Esophagus squamous epithelium (tissue), 5 donors: ENCODE measurements at places on chromosomes 13 and 19.

DNA sequence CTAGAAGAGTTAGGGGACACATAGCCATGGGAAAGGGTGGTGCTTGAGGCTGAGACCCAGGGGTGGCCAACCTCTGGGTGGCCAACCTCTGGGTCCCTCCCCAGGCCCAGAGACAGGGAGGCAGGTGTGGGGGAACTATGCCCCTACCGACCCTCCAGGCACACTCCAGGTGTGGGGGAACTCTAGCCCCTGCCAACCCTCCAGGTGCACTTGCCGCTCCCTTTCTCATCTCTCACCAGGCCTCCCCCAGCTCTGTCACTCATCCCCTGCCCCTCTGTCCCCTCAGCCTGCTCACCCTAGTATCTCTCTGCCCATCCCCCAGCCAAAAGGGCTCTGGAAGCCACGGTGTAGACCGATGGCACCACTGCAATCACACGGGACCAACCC lies 10.6 kb upstream of the VSTM2B start:
- DNase-seq: no peak

DNA sequence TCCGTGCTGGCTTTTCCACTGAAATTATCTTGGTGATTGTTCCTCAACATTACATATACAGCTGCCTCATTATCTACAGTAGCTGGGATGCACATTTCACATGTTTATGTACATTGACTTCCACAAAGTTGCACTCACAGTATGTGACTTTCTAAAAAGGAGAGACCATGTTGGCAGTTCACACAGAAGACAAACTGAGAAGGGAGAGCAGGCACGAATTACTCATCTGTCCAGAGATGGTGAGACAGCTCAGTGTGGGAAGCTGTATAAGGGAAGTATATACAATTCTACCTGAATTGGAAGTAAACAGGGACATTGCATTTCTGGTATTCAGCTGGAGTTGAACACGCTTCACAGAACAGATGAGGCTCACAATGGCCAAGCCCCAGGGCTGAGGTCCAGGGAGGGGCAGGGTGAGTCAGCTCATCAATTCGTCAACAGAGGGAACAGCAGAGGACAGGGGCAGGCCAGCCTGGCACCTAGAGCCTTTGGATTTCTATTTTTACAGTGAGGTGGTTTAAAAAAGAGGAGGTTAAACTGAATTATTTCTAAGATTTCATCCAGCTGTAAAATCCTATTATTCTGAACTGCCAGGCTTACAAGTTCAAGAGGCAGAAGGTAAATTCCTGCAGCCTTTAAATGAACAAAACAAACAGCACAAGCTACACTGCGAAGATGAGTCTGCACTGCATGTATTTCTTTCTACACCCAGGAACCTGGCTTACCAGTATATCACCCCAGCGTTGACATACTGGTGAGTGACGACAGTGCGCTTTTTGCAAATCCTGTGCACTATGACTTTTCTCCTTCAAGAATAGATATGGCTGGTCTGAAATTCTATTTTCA lies 9.8 kb downstream of the PARP4 start:
- DNase-seq: no peak

DNA sequence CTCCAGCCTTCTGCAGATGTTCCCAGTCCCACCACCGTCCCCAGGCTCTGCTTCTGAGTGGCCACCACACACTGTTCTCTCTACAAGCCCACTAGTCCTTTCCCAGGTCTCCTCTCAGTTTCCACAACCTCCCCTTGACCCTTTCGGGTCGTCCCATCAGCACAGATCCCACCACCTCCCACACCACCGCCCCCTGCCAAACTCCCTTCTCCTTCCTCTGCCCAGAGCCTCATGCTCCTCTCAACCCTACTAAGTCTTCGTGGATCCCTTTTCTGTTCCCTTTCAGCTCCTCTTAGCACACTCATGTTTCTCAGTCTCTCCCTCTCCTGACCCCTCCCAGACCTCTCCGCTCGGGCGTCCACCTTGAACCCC lies 1.9 kb downstream of the NAPA start:
- DNase-seq: no peak

DNA sequence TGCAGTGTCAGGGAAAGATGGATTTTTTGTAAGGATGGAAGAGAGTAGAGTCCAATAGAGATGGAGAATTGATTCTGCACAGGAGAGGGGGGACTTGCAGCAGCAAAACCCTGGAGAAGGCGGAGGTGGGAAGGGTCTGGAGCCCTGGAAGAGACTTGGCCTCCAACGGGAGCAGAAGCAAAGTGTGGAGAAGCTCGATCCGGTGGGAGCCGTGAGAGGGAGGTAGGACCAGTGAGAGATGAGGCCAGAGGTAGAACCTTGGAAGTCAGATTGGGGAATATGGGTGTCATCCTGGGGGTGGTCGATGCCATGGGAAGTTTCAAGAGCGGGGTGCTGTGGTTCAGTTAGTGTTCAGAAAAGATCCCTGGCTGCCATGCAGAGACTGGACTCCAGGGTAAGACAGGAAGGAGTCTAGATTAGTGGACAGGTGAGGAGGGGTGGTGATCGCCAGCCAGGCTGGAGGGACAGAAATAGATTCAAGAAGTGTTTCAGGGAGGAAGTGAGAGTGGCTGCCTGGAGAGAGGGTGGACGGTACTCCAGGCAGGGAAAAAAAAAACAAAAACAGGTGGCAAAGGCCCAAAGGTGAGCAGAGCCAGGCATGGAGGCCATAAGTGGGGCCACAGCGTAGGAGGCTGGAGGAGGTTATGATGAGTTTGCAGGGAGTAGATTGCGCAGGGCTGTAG lies 2.6 kb downstream of the PPP5C start:
- no peak for DNase-seq

GRCh38 chr13:113904411-113904810 lies 40.5 kb upstream of the GAS6 start:
- DNase-seq: no peak

DNA sequence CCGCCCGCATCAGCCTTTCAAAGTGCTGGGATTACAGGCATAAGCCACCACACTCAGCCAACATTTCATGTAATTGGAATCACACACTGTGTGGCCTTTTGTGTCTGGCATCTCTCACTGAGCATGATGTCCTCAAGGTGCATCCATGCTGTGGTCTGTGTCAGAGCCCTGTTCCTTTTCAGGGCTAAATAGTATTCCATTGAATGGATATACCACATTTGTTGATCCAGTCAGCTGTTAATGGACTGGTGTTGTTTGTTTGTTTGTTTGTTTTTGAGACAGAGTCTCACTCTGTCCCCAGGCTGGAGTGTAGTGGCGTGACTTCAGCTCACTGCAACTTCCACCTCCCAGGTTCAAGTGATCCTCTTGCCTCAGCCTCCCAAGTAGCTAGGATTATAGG lies 17.9 kb downstream of the ATCAY start:
- DNase-seq: no peak

DNA sequence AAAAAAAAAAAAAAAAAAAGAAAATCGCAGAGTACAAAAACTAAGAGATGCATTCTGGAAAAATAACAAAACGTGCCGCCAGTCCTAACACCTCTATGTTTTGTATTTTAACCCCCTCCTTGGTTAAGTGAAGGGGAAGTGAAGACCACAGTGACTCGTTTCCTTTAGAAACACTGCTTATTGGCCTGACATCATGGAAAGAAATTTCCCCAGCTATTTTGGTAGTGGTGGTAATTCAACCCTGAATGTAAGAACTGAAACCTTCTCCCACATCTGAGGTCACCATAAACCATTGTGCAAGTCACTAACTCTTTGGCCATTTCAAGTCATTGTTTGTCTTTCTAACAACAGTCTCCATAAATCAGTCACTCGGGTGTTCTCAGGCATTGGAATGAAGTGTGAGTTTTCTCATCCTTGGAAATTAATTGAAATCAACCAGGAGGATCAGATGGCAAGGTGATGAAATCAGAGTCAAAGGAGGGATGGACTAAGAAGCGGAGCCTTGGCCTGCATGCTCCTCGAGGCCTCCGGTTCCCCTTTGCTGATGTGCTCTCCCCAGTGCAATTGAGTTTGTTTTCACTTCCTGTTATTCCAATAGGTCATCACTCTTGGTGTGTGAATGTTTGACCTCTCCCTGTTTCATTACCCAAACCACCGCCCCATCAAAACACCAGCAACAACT lies 443.9 kb downstream of the FGF9 start:
- no peak for DNase-seq

- DNase-seq: no peak
Observed at GRCh38 chr19:39052243-39052746, 19.9 kb upstream of the FBXO27 start.

- DNase-seq: no peak
Observed at GRCh38 chr19:7843521-7843920, 13.5 kb downstream of the EVI5L start.

DNA sequence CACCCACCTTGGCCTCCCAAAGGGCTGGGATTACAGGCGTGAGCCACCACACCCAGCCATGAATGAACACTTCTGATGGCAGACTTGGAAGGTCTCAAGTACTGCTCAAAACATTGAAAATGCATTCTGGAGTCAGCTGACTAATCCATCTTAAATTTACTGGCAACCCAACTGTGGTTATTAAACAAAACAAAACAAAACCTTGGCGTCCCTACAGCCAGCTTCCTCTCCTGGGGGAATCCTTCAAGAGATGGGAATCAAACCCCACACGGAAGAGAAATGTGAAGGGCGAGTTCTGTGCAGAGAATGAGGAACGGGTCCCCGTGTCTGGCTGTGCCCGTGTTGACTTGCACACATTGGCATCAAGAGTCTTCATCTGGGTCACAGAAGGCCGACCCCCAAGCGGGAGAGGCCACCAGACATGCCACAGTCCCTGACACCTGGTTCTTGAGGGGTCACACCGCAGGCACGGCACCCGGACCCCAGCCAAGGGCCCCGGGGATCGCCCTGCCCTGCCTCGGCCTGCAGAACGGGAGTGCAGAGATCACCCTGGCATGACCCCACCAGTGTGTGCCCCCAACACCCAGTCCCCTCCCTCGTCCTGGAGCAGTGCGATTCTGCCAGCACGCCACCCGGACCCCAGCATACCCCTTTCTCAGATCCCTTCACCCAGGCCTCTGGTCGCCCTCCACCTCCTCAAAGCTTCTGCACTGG lies 3.2 kb downstream of the MAP2K2 start:
- DNase-seq: no peak
